Activated naive CD4-positive, alpha-beta T cell treated with anti-CD3 and anti-CD28 coated beads, Interleukin-2, amount 10 ng/mL, durations not matched to agents 7 days and 5 days (primary cell): ENCODE measurements at places on chromosomes 12 and 14.

GRCh38 chr12:96048393-96048969, 13.1 kb upstream of the LTA4H start:
- no peaks in the 10 kb centered on the region for H3K27me3 ChIP-seq
- H3K4me3 ChIP-seq, result peak overlapping the region; percentile 29
- peaks cover 49% of the 10 kb centered on the region for H3K4me1 ChIP-seq

DNA sequence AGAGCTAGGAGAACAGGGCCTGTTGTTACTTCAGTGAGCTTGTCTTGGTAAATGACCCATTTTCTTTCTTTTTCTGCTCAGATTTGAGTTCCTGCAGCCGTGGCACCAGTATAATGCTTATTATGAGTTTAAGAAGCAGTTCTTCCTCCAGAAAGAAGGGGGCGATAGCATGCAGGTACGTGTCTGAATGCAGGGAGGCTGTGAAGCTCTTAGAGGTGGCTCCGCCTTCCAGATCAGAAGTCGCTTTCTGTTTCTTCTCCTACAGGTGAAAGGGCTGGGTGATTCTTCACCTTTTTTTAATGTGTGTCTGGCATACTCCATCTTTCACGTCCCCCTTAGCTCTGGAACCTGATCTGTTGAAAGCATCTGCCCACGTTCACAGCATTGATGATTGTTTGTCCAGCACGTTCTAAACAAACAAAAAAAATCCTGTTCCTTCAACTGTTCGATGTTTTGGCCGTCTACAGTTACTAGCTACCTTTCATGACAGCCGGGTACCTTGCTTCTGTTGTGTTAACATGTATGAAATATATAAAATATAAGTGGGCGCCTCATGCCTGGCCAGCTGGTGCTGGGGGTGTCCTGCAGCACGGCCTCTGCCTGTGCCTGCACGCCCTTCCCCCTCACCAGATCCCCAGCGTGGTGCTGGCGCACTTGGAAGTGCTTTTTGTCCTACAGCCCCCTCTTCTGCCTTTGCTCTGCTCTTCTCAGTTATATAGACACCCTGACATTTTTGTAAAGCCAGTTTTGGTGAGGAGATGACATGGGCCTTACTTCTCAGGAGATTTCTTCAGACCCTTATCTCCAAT, 44.6 kb downstream of the SFSWAP start:
- H3K27me3 ChIP-seq, result no peaks in the 10 kb centered on the region
- peaks cover 71% of the 10 kb centered on the region for H3K36me3 ChIP-seq
- H3K27ac ChIP-seq, result no peak overlapping the region
- no peak overlapping the region for H3K4me3 ChIP-seq
- H3K4me1 ChIP-seq, result peaks cover 3% of the 10 kb centered on the region

DNA sequence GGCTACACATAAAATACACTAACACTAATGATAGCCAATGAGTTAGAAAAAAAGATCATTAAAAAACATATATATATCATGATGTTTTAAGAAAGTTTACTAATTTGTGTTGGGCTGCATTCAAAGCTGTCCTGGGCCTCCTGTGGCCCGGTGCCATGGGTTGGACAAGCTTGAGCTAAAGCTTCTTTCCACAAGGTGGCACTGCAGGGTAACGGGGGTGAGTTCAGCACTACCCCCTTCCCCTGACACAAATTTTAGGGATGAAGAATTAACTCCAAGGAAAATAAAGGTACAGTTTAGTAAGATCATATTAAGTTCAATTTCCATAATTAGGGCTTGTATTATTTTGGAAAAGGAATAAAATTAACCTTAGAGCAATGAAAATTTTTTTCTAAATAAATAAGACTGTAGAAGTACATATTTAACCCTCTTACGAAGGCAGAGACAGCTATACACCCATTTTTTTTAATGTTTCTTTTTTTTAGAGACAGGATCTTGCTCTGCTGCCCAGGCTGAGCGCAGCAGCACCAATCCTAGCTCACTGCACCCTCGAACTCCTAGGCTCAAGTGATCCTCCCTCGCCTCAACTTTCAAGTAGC, 38.9 kb downstream of the PPP1R13B start:
- peaks cover 8% of the 10 kb centered on the region for H3K4me1 ChIP-seq

DNA sequence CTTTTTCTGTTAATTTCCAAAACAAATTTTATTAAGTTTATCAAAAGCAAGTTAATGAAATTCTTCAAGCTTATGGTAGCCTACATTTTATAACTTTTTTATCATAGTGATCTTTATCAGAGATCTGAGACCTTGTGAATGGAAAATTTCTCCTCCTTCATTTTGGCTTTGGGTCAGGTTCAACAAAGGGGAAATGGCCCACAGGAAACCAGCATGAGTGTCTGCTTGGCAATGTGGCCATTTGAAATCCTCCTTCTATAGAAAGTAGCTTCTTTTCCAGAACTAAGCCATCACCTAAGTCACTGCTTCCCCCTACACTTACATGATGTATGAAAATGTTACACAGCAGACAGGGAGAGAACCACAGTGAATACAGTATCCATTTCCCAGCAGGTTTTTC, 1.6 kb downstream of the RHOJ start:
- H3K27ac ChIP-seq, result no peak overlapping the region
- H3K4me1 ChIP-seq, result no peaks in the 10 kb centered on the region
- H3K4me3 ChIP-seq, result no peak overlapping the region

GRCh38 chr14:53110096-53110495, 43.0 kb downstream of the DDHD1 start:
- no peaks in the 10 kb centered on the region for H3K27me3 ChIP-seq
- no peak overlapping the region for H3K27ac ChIP-seq
- H3K4me3 ChIP-seq, result no peak overlapping the region
- H3K36me3 ChIP-seq, result peaks cover 24% of the 10 kb centered on the region
- peaks cover 14% of the 10 kb centered on the region for H3K4me1 ChIP-seq

GRCh38 chr14:104392001-104392395, 187.6 kb upstream of the C14orf180 start:
- H3K27ac ChIP-seq, result peak overlapping the region; percentile 88
- H3K27me3 ChIP-seq, result no peaks in the 10 kb centered on the region
- peaks cover 74% of the 10 kb centered on the region for H3K4me1 ChIP-seq
- H3K36me3 ChIP-seq, result peaks cover 11% of the 10 kb centered on the region

GRCh38 chr12:131045705-131046460, 92.2 kb downstream of the ADGRD1 start:
- DNase-seq, result no peak
- H3K4me3 ChIP-seq, result no peak overlapping the region
- H3K4me1 ChIP-seq, result no peaks in the 10 kb centered on the region
- H3K27me3 ChIP-seq, result no peaks in the 10 kb centered on the region
- no peak overlapping the region for H3K27ac ChIP-seq

DNA sequence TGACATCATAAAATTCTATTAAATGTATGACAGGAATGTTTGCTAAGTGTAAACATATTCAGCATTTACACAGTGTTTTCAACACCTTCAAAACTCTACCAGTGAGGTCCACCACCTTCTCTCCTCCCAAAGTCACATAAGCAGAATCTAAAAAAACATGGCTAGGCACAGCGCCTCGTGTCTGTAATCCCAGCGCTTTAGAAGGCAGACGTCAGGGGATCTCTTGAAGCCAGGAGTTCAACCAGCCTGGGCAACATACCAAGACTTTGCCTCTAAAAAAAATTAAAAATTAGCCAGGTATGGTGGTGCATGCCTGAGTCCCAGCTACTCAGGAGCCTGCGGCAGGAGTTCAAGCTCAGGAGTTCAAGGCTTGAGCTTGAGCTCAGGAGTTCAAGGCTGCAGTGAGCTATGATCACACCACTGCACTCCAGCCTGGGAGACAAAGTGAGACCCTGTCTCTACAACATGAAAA, 30.0 kb downstream of the NUMB start:
- H3K4me3 ChIP-seq, result no peak overlapping the region
- DNase-seq, result no peak
- H3K27me3 ChIP-seq, result no peaks in the 10 kb centered on the region
- no peak overlapping the region for H3K27ac ChIP-seq
- no peaks in the 10 kb centered on the region for H3K36me3 ChIP-seq
- H3K4me1 ChIP-seq, result peaks cover 8% of the 10 kb centered on the region

DNA sequence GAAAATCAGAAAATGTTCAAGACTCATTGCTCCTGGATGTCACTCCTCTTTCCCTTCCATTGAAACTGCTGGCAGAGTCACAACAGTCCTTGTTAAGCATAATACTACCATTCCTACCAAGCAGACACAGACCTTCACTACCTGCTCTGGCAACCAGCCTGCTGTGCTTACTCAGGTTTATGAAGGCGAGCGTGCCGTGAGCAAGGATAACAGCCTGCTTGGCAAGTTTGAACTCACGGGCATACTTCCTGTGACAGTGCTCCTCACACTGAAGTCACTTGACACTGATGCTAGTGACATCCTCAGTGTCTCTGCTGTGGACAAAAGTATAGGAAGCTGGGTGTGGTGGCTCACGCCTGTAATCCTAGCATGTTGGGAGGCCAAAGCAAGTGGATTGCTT, 15.7 kb upstream of the PHETA1 start:
- H3K27ac ChIP-seq, result no peak overlapping the region
- H3K36me3 ChIP-seq, result no peaks in the 10 kb centered on the region
- H3K4me1 ChIP-seq, result peaks cover 4% of the 10 kb centered on the region
- DNase-seq, result no peak

GRCh38 chr12:43964033-43964432, 128.2 kb downstream of the TMEM117 start:
- no peak overlapping the region for H3K27ac ChIP-seq
- no peak overlapping the region for H3K4me3 ChIP-seq
- no peaks in the 10 kb centered on the region for H3K36me3 ChIP-seq
- DNase-seq, result no peak
- no peaks in the 10 kb centered on the region for H3K4me1 ChIP-seq

- no peak for DNase-seq
- H3K27ac ChIP-seq, result no peak overlapping the region
- no peaks in the 10 kb centered on the region for H3K4me1 ChIP-seq
- H3K4me3 ChIP-seq, result no peak overlapping the region
Measured at GRCh38 chr14:26403760-26404159, 194.1 kb downstream of the NOVA1 start.

- DNase-seq, result peak; percentile 33
- no peaks in the 10 kb centered on the region for H3K4me1 ChIP-seq
- no peaks in the 10 kb centered on the region for H3K36me3 ChIP-seq
Measured at GRCh38 chr12:30806989-30807694, 52.4 kb upstream of the CAPRIN2 start.

DNA sequence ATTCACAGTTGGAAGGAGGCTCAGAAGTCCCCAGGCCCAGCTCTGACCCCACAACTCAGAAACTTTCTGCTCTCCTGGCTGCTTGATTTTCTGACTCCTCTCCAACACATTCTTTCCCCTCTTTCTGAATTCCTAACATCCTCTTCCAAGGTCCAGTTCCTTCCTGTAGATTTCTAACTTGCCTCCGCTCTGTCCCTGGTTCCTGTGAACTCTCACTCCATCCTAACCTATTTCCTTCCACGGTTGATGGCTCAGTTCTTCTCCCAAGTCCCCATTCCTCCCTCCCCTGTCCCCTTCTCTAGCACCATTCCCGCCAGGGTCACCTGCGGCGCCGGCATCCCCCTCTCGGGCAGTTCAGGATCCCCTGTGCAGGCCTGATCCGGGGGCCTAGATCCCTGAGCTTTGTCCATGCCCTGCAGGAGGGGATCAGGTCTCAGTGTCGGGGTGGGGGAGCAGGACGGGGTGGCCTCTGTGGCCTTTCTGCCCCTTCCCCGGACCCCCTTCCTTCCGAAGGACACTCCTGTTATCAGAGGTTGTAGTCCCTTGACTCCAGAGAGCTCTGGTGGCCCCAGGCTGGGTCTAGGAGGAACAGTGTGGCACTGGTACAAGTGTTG, 6.0 kb upstream of the SLC22A17 start:
- no peaks in the 10 kb centered on the region for H3K36me3 ChIP-seq
- peaks cover 54% of the 10 kb centered on the region for H3K27me3 ChIP-seq
- no peaks in the 10 kb centered on the region for H3K4me1 ChIP-seq
- no peak for DNase-seq
- H3K27ac ChIP-seq, result no peak overlapping the region

- H3K27ac ChIP-seq, result no peak overlapping the region
- H3K27me3 ChIP-seq, result peaks cover 7% of the 10 kb centered on the region
- no peak for DNase-seq
- H3K36me3 ChIP-seq, result no peaks in the 10 kb centered on the region
- H3K4me1 ChIP-seq, result no peaks in the 10 kb centered on the region
Measured at GRCh38 chr14:32394038-32394437, 64.9 kb downstream of the AKAP6 start.

- H3K4me3 ChIP-seq, result no peak overlapping the region
- H3K27me3 ChIP-seq, result no peaks in the 10 kb centered on the region
- H3K36me3 ChIP-seq, result no peaks in the 10 kb centered on the region
- no peaks in the 10 kb centered on the region for H3K4me1 ChIP-seq
- H3K27ac ChIP-seq, result no peak overlapping the region
Measured at GRCh38 chr12:124213666-124214347, 81.1 kb upstream of the RFLNA start.

DNA sequence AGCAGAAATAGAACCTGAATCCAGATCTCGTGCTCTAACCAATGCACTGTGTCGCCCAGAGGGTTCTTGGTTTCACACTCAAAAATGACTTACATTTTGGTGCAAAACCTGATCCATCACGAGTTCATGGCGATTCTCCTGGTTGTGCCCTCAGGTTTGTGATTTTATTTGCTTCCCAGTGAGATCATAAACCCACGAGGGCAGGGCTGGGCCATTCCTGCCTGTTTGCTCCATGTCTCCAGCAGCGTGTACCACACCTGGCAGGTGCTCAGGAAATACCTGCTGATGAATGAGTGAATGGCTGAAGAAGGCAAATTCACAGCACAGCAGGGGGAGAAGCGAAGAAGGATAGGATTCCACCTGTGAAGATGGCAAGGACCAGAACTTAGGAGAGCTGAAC, 9.4 kb downstream of the ACACB start:
- no peaks in the 10 kb centered on the region for H3K4me1 ChIP-seq
- no peaks in the 10 kb centered on the region for H3K36me3 ChIP-seq
- no peak overlapping the region for H3K27ac ChIP-seq
- no peak overlapping the region for H3K4me3 ChIP-seq
- no peak for DNase-seq

- peaks cover 24% of the 10 kb centered on the region for H3K4me1 ChIP-seq
- H3K4me3 ChIP-seq, result peak overlapping the region; percentile 30
- H3K27me3 ChIP-seq, result no peaks in the 10 kb centered on the region
Measured at GRCh38 chr12:123474485-123475245, 16.7 kb downstream of the SNRNP35 start.

DNA sequence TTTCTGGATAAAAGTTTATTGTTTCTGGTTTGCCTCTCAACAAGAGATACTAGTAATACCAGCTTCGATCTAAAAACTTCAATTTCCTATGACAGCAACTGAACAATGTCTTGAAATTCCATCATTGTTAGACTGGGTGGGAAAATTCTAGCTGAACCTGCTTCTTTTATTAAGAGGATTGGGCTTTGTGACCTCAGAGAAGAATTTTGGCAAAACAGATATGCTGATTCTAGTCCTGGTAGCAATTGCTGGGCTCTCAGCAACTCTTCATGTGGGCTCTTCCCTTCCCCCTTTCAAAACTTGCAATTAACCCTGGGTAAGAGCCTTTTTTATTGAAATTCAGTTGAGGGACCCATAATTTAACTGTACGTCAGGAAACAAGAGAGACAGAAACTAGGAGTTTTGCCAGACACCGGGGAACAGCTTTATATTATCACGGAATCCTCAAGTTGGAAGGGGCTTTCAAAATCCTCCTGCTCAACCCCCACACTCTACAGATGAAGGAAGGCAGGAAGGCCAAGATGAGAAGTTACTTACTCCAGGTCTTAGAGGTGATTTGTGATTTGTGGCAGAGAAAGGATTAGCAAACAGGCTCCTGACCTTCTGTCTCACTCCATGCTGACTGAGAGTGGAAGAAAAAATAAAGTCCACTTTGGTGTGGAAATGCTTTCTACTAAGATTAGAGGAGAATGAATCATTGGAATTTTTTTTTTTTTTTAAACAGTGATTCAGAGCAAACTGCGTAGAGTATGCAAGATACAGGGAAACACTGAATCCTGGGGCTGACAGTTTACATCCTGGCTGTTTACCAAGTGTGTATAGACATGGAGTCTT, 239.0 kb upstream of the ATP2B1 start:
- H3K36me3 ChIP-seq, result no peaks in the 10 kb centered on the region
- peaks cover 7% of the 10 kb centered on the region for H3K4me1 ChIP-seq
- no peak for DNase-seq
- H3K27ac ChIP-seq, result no peak overlapping the region
- H3K4me3 ChIP-seq, result no peak overlapping the region
